ENCODE measurements at places on chromosomes 2 and 18. TPM values are rescaled to one million over a fixed set of nuclear protein-coding genes. Genes with fewer than 3 reads are reported as not detected.

GRCh38 chr2:9665898-9666297 lies 35.1 kb upstream of the YWHAQ start:
- no peaks in the 10 kb centered on the region for H3K4me1 ChIP-seq
- no peak overlapping the region for H3K4me3 ChIP-seq
- H3K27me3 ChIP-seq: no peaks in the 10 kb centered on the region

DNA sequence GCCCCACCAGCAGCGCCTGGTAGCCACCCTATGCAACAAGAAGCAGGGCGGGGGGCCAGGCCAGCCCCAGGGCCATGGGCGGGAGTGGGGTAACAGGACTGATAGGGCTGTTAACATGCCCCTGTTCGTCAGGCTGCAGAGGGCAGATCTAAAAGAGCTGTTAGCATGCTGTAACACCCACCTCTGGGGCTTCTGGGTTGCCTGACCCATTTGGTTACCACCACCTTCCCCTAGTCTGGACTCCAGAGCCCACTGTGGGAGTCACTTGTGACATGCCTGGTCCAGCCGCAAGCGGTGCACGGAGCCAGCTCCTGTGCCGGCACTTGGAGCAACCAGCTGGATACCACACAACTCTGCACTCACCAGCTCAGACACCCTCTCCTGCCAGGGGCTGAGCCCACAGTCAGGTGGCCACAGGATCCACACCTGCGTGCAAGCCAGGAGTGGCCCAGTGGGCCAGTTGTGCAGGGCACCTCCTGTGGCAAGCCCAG lies 2.1 kb downstream of the METTL8 start:
- H3K4me3 ChIP-seq: no peak overlapping the region
- no peaks in the 10 kb centered on the region for H3K36me3 ChIP-seq
- no peaks in the 10 kb centered on the region for H3K4me1 ChIP-seq
- no peaks in the 10 kb centered on the region for H3K27me3 ChIP-seq
- DNase-seq: peak; percentile 40

CAPN14 gene
- 0.21 TPM for total RNA-seq

DPYSL5 gene
- not detected for total RNA-seq

ZNF804A gene
- 0.33 TPM for total RNA-seq

SCRN3 gene
- 13.9 TPM for total RNA-seq

FHOD3 gene
- total RNA-seq: 31.2 TPM

Data from aorta (tissue), 5 donors.